ENCODE measurements at places on chromosomes 3 and 15. TPM values are rescaled to one million over a fixed set of nuclear protein-coding genes. Genes with fewer than 3 reads are reported as not detected.

Gene ECE2
- not detected for polyA plus RNA-seq

Gene ZNF770
- 10.5 TPM for polyA plus RNA-seq

Gene FAIM
- polyA plus RNA-seq = 37.5 TPM

Gene HDC
- polyA plus RNA-seq = 4.3 TPM

Gene MEIS2
- polyA plus RNA-seq = 9.0 TPM

Gene CCR8
- polyA plus RNA-seq = not detected

Gene MORC1
- polyA plus RNA-seq = not detected

Gene RTP3
- not detected for polyA plus RNA-seq

Gene LIPC
- polyA plus RNA-seq = 0.56 TPM

Gene A4GNT
- 0.14 TPM for polyA plus RNA-seq

Gene RNF168
- 3.2 TPM for polyA plus RNA-seq

Gene MYL3
- polyA plus RNA-seq = 7.8 TPM

Gene MAGEF1
- 18.1 TPM for polyA plus RNA-seq

Gene CHRNA3
- not detected for polyA plus RNA-seq

Gene SUCNR1
- polyA plus RNA-seq = 1.3 TPM

Gene VGLL3
- 1.3 TPM for polyA plus RNA-seq

Gene FAM107A
- polyA plus RNA-seq = 10.5 TPM

Gene CEP70
- 10.7 TPM for polyA plus RNA-seq

Gene CELF6
- 2.8 TPM for polyA plus RNA-seq

Gene RHOV
- polyA plus RNA-seq = 14.6 TPM

Gene CCDC32
- polyA plus RNA-seq = 33.6 TPM

Gene CNTN4
- 1.7 TPM for polyA plus RNA-seq

Gene HCLS1
- polyA plus RNA-seq = 10.3 TPM

Gene ALG3
- polyA plus RNA-seq = 22.6 TPM

Gene ETV5
- polyA plus RNA-seq = 4.7 TPM

Gene ATP13A4
- 0.51 TPM for polyA plus RNA-seq

Gene FLNB
- polyA plus RNA-seq = 67.5 TPM

Gene PLAAT1
- polyA plus RNA-seq = not detected

Gene EFCAB12
- polyA plus RNA-seq = 0.45 TPM

Gene ZBED2
- not detected for polyA plus RNA-seq

Gene RARB
- polyA plus RNA-seq = 4.7 TPM

Gene C3orf49
- polyA plus RNA-seq = not detected

Gene CFAP161
- polyA plus RNA-seq = 0.42 TPM

Gene MESP1
- polyA plus RNA-seq = 25.5 TPM

Gene RPL4
- polyA plus RNA-seq = 4,121 TPM

Gene KLF15
- polyA plus RNA-seq = 38.0 TPM

Gene MINDY4B
- polyA plus RNA-seq = not detected

Gene SSUH2
- polyA plus RNA-seq = 1.9 TPM

Gene PSMD6
- 62.9 TPM for polyA plus RNA-seq

Gene IL20RB
- polyA plus RNA-seq = 0.30 TPM

Gene SLC51A
- not detected for polyA plus RNA-seq

Gene DAZL
- polyA plus RNA-seq = not detected

Gene POPDC2
- polyA plus RNA-seq = 1.7 TPM

Gene FYTTD1
- polyA plus RNA-seq = 14.0 TPM

Gene FBLN2
- 147 TPM for polyA plus RNA-seq

Gene DUOX1
- polyA plus RNA-seq = 0.34 TPM

Gene CD86
- 0.53 TPM for polyA plus RNA-seq

Gene CFAP20DC
- 0.32 TPM for polyA plus RNA-seq

Gene HESX1
- 0.56 TPM for polyA plus RNA-seq

Gene CIDEC
- 1,587 TPM for polyA plus RNA-seq

Gene NDN
- 55.3 TPM for polyA plus RNA-seq

Gene SLC28A1
- 0.02 TPM for polyA plus RNA-seq

Gene PAQR5
- polyA plus RNA-seq = 0.11 TPM

All from adipose tissue (tissue), 3 donors.